ENCODE measurements at places on chromosomes 12 and 14.

DNA sequence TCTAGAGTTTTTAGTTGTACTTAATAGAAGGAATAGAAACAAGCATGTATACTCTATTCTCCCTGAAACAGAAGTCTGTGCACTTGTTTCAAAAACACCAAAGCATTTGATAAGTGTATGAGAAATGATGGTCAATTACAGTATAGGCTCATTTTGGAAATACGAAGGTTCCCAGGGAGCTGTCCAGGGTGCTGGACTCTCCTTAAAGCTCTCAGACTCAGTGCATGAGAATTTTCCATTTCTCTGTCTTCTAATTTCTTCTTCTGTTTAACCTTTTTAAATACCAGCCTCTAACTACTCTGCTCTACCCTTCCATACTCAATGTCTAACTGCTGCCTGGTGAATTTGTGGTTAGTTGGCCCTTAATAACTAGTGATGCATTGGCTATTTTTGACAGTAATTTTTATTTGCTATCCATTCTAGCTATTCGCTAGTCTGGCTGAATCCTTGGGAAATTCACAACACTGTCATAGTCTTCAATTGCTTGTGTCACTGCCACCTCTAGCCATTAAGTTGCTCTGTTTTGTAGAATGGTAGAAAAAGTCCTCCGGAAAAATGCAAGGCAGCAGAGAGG is 229.2 kb downstream of the NRXN3 start:
- DNase-seq, result peak; percentile 9

- DNase-seq, result no peak
Measured at GRCh38 chr14:23568600-23569331, 1.2 kb upstream of the AP1G2 start.

DNA sequence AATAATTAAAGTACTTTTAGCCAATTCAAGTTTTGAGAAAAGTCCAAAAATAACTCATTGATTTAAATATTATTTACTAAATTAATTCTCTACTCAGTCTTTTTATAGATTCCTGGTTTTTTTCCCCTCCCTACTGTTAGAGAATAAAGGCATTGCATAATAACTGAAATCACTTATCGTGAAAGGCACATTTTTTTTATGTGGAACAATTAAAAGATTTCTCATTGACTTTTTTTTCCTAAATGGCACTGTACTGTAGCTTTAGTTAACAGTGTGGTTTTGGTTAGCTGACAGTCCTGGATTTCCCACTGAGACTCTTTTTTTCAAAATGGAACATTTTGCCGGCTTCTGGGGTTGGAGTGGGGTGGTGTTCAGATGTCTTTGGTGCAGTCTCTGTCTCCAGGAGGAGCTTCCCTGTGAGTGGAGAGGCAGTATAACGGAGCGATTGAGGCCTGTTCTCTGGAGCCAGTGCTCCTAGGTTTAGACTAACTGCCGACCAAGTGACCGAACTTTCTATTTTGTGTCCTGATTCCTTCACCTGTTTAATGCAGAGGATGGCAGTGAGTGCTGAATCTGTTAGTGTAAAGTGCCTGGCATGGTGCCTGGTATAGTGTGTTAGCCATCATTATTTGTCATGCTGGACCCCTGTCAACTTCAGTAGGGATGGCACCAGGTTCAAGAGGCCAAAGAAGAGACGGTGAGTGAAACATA is 117.7 kb downstream of the ADCK1 start:
- no peak for DNase-seq

GRCh38 chr12:66808606-66809005 is 129.7 kb upstream of the GRIP1 start:
- DNase-seq, result no peak

DNA sequence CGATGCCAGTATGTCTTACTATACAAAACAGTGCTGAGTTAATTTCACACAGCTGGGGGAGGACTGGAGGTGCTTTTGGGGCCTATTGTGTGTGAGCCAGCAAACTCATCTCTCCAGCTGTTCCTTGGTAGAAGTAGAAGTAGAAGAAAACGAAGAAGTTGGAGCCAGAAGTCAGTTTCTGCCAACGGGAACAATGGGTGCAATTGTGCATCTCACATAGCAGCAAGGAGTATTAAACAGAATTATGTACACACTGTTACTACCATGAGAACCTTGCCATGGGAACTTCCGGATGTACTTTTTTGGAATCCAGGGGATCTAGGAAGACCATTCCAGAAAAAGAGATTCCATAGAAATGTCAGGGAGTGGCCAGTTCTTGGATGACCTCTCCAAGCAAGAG is 88.6 kb downstream of the VCPKMT start:
- DNase-seq, result no peak

DNA sequence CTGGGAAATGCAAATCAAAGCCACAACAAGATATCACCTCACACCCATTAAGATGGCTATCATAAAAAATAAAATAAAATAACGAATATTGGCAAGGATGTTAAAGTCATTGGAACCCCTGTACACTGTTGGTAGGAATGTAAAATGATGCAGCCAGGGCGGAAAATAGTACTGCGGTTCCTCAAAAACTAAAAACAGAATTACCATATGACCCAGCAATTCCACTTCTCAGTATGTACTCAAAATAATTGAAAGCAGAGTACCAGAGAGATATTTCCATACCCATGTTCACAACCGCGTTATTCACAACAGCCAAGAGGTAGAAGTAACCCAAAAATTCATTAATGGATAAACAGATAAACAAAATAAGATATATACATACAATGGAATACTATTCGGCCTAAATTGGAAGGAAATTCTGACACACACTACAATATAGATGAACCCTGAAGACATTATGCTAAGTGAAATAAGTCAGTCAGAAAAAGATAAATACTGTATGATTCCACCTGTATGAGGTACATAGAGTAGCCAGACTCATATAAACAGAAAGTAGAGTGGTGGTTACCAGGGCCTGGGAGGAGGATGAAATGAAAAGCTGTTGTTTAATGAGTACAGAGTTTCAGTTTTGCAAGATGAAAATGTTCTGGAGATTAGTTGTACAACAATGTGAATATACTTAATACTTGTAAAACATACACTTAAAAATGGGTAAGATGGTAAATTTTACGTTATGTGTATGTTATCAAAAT is 84.6 kb downstream of the TXNDC16 start:
- no peak for DNase-seq

DNA sequence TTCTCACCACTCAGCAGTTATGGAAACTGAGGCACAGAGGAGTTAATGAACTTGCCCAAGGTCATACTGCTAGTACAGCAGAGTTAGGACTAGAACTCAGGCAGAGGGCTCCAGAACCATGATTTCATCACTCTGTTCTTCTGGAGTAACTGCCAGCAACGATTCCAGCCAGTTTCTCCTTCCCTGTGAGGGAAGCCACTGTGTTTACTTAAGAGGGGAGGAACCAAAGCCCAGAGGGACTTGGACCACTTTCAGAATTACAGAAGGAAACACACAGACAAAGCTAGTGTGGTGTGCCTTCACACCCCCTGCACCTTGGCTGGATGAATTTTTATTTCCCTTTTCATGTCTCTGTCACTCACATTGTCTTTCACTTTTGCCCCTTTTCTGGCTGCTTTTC is 398.2 kb downstream of the DPF3 start:
- DNase-seq, result no peak

GRCh38 chr12:95204141-95204866 is 13.0 kb downstream of the FGD6 start:
- DNase-seq, result peak; percentile 56

DNA sequence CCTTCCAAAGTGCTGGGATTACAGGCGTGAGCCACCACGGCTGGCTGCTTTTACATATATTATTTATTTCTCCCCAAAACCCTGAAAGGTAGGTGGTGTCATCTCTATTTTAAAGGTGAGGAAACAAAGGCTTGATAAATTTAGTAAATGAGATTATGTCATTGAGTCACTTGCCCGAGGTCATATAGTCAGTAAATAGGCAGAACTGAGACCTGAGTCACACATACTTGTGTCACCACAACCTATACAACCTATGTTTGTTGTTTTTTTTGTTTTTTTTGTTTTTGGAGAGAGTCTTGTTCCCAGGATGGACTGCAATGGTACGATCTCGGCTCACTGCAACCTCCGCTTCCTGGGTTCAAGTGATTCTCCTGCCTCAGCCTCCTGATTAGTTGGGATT is 12.8 kb downstream of the TSFM start:
- DNase-seq, result no peak

DNA sequence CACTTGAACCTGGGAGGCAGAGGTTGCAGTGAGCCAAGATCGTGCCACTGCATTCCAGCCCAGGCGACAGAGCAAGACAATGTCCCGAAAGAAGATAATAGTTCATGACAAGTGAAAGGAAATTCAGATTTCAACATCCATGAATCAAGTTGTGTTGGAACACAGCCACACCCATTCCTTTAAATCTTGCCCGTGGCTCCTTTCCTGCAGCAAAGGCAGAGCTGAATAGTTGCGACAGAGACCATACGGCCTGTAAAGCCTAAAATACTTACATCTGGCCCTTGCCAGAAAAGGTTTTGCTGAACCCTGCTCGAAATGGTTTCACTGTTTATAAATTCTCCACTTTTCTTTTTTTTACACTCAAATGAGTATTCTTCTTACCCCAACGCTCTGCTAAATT is 17.7 kb upstream of the ITPK1 start:
- DNase-seq, result no peak

- DNase-seq, result no peak
Measured at GRCh38 chr14:100564512-100564911, 22.7 kb downstream of the BEGAIN start.

DNA sequence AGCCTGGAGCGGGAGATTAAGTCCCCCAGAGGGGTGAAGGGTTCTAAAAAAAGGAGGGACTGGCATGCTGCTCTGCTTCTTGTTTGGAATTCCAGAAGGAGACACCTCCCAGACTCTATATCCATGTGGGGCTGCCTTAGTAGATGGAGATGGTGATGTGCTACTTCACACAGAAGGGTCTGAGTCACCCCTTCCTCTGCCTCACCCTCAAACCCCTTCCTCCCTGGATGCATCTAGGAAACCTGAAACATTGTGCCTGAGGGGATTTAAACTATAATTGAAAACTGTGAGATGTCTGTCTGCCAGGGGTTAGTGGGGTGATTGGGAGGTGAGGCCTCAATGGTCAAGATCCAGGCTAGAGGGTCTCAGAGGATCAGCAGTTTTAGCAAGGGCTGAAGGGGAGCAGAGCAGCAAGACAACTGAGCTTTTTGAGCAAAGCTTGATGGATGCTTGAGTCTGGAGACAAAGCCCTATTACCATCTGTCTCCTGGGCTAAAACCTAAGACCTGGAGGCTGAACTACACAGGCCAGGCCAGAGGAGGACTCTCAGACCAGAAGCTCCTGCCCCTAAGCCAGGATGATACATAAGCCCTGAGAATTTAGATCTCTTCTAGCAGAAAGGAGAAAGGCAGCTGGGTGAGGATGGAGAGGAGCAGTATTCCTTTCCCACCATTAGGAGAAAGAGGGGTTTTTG is 314.7 kb upstream of the ATP2B1 start:
- no peak for DNase-seq

- DNase-seq, result no peak
Measured at GRCh38 chr12:122094137-122094734, 15.7 kb downstream of the MLXIP start.

GRCh38 chr14:23094666-23095195 is at the start of gene ACIN1:
TSS of gene ACIN1 (minus strand) at chr14:23095136. CDS start at chr14:23095112, 24 bp downstream.
- peak; percentile 70 for DNase-seq

GRCh38 chr12:114697741-114698565 is 14.0 kb upstream of the TBX3 start:
- DNase-seq, result no peak

GRCh38 chr14:95667249-95667693 is 19.0 kb upstream of the TCL1B start:
- DNase-seq, result no peak

DNA sequence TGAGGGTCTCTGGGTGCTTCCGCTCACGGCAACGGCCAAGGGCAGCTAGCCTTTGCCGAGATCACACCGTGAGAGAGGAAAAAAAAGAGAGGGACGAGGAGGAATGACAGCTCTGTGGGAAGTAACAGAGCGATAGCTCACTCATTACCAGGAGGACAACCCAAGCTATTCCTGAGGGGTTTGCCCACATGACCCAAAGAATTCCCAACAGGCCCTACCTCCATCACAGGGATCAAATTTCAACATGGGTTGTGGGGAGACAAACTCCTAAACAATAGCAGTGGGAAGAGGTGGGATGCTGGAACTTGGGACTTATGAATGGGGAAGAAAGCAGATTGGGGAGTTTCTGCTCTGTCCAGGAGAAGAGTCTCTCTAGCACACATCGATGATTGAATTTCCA is 180.6 kb downstream of the LRRK2 start:
- DNase-seq, result no peak

- DNase-seq, result no peak
Measured at GRCh38 chr12:76545486-76545885, 14.1 kb downstream of the OSBPL8 start.

GRCh38 chr12:64756376-64756775 is 2.8 kb downstream of the GNS start:
- no peak for DNase-seq

DNA sequence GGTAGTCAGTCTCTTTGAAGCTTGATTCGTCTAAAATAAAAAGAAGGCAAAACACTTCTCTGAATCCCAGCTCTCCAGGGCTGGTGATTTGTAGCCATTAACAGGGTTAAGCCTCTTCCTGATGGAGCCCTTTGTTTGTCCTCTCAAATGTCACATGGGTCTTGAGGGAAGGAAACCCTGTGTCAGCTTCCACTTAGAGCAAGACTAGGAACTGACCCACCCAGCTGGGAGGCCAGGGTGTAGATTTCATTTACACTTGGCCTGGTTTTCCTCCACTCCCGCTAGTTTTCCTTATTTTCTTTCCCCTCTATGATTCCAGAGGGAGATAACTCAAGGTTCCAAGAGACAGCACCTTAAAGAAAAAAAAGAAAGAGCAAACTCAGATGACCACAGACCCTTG is 230.5 kb upstream of the EGLN3 start:
- no peak for DNase-seq

DNA sequence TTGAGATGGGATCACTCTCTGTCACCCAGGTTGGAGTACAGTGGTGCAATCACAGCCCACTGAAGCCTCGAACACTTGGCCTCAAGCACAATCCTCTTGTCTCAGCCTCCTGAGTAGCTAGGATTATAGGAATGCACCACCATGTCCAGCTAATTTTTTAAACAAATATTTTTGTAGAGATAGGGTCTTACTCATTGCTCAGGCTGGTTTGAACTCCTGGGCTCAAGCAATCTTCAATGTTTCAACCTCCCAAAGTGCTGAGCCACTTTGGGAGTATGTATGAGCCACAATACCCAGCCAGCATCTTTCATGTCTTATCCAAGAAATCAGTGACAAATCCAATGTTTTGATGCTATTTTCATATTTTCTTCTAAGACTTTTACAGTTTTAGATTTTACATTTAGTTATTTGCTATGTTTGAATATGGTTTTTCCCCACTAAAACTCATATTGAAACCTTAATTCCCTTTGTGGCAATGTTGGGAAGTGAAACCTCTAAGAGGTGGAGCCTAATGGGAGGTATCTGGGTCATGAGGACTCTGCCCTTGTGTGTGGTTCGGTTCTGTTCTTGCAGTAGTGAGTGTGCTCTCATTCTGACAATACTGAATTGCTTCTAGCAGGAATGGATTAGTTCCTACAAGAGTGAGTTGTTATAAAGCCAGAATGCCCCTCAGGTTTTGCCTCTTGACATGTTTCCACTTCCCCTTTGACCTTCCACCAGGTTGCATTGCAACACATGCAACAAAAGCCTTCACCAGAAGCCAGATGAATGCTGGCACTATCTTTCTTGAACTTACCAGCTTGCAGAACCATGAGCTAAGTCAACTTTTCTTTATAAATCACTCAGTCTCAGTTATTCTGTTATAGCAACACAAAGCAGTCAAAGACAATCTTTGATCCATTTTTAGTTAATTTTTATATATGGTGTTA is 80.8 kb upstream of the AMIGO2 start:
- DNase-seq, result no peak

GRCh38 chr14:96821501-96821900 is 24.3 kb downstream of the VRK1 start:
- no peak for DNase-seq

Data from NCI-H460 (cell line).